Testis (tissue), 5 donors: ENCODE measurements at places on chromosomes 12 and 14. TPM values are rescaled to one million over a fixed set of nuclear protein-coding genes. Genes with fewer than 3 reads are reported as not detected.

Gene CPSF2
- polyA plus RNA-seq: 66.1 TPM

GRCh38 chr14:93320489-93320888 lies 12.3 kb downstream of the BTBD7 start:
- DNase-seq: no peak

DNA sequence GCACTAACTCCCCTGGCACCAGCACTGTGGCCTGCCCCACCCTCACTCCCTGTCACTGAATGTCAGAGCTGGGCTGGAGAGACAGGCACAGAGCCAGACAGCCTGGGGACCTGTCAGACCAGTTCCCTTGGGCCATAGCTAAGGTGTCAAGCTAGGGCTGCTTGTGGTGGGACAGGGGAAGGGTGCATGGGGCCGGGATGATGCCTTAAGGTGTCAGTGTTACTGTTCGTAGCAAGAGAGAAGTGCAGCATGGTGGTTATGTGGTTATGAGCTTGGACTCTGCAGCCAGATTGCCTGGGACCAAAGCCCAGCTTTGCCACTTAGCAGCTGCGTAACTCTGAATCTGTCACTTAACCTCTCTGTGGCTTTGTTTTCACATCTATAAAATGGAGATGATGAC lies 3.8 kb downstream of the RAPGEF3 start:
- no peak for DNase-seq

GRCh38 chr14:90678420-90678819 lies 137.8 kb downstream of the TTC7B start:
- no peak for DNase-seq

DNA sequence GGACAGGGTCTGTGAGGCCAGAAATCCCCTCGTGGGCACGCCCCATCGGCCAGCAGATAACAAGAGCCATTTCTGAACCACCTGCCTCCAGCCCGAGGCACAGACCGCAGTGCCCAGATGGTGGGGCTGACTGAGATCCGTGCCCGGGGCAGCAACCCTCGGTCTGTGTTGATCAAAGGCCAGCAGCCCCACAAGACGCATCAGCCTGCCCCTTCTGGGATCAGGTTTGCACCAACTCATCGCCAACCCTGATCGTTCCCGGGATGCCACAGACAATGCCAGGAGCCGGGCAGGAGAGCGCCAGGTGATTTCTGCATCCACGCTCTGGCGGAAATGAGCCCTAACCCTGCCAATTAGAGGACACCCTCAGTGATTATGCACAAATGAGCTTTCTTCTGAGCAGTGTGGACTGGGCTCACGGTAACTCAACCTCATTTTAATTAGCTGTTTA lies 64.5 kb downstream of the TESC start:
- DNase-seq: no peak
